Esophagus muscularis mucosa (tissue), 4 donors: ENCODE measurements at places on chromosomes 12 and 14. TPM values are rescaled to one million over a fixed set of nuclear protein-coding genes. Genes with fewer than 3 reads are reported as not detected.
A peak's percentile ranks its signal among the peaks of the same experiment; 100 is the strongest.

Gene AMN
- total RNA-seq: 0.32 TPM

Gene SMIM41
- total RNA-seq: 26.6 TPM

DNA sequence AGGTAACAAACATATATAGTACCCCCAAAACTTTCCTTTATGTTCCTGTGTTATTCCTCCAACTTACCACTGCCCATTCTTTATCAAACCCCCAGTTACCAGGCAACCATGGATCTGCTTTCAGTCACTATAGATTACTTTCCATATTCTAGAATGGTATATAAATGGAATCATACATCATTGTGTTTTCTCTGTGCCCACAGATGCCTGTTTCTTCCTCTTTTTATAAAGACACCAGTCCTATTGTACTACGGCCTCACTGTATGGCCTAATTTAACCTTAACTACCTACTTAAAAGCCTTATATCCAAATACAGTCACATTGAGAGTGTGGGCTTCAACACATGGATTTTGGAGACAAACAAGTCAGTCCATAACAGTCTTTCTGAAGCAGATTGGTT lies 2.6 kb downstream of the TAS2R14 start:
- DNase-seq: no peak

DNA sequence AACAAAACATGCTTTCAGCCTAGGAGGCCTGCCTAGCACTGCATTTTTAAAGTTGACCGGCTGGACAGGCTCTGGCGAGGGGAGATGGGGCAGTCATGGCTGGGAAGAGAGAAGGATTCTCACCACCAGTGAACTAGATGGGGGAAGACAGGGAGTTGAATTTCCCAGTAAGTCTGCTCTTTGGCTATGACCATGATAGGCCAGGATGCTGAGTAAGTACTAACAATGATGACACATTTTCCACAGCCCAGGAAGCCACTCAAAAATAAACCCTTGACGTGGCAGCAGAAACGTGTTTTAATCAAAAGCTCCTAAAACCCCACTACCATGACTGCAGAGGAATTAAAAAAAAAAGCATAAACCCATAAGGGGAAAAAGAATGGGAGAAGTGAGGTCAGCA lies 19.0 kb downstream of the KCTD10 start:
- DNase-seq: no peak

DNA sequence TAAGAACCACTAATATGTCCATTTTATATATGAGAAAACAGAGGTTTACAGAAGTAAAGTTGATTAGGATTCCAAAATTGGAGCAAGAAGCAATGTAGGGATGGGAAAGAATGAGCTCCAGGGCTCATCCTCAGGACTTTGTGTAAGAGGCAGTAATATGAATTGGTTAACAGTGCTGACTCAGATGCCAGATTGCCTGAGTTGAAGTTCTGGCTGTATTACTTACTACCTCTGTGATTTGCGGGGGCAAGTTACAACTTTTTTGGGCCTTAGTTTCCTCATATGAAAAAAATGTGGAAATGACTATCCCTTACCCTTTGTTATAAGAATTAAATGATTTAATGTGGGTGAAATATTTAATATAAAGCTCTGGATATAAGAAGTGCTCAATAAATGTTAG lies 35.1 kb upstream of the PPP2R5E start:
- no peak for DNase-seq

DNA sequence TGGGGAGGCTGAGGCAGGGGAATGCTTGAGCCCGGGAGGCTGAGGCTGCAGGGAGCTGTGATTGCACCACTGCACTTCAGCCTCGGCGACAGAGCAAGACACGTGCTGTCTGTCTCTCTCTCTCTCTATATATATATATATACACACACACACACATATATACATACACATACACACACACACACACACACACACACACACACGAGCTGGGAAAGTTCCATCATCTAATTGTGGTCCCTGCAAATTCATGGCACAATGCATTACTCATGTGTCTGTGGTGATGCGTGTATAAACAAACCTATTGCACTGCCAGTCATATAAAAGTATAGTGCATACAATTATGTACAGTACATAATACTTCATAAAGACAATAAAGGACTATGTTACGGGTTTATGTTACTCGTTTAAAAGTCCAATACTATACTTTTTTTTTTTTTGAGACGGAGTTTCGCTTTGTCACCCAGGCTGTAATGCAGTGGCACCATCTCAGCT lies 36.6 kb downstream of the WDR89 start:
- no peak for DNase-seq

DNA sequence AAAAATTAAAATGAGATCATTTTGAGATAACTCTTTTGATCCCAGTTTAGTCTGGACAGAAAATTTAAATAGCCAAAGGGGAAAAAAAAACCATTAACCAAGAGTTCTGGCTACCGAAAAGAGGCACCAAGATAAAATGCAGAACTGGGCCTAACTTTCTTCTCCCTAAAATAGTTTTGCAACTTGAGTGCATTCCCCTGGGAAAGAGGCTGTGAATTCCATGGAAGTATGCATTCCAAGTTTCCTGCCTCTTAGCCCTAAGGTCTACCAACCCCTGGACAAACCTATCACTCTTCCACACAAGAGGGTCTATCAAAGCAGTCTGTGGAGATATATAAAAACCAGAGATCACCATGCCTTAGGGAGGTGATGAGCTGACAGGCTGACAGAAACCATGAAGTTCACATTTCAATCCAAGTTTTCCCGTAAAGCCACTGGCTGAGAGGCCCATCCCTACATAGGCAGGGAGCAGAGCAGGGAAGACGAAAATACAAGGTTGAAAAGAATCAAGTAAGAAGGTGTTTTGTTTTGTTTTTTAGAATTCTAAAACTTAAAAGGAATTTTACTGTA lies 33.8 kb downstream of the DCP1B start:
- no peak for DNase-seq

Gene LIN7A
- total RNA-seq: 5.4 TPM

DNA sequence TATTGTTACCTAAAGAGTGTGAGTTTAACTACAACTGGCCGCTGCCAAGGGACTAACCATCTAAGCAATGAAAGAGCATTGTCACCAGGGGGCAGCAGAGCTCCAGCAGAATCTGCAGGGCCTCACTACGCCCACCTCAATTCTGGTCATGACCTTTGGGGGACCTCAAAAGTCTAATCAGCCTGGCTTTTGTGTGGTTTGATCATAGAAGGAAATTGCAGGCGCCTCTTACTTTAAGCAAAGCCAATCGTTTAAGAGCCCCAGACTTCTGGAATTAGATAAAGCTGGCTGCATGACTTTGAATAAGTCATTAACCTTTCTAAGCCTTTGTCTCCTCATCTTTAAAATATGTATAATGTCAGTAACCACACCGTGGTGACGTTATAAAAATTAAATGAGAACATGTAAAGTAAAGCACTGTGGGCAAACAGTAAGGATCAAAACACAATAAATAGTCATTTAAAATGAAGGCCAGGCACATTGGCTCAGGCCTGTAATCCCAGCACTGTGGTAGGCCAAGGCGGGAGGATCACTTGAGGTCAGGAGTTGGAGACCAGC lies 58.6 kb downstream of the TBX3 start:
- no peak for DNase-seq

Gene CCNT1
- 18.8 TPM for total RNA-seq

- peak; percentile 42 for DNase-seq
Observed at GRCh38 chr14:61153914-61154545, 127.1 kb downstream of the TMEM30B start.

Gene APEX1
- total RNA-seq: 105 TPM

Gene TAS2R8
- not detected for total RNA-seq

GRCh38 chr14:103386713-103387329 lies 1.6 kb downstream of the MARK3 start:
- DNase-seq: no peak

DNA sequence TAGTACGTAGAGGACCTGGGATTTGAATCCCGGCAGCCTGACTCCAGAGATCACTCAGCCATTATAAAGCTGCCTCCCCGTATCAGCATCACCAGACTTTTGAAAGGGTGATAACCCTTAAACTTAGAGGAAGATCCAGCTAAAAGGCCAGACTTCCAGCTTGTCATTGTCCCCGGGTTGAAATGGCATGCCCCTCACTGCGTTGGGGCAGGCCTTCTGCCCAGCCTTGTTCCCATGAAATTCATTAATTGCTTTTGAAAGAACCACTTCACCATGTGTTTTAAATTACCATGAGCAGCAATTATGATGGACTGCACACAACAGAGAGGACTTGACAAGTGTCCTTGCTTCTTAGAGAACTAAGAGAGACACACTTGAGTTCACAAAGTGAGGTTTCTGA lies 269.6 kb upstream of the CRY1 start:
- DNase-seq: no peak

- no peak for DNase-seq
Observed at GRCh38 chr12:96244826-96245225, 50.7 kb downstream of the ELK3 start.

- DNase-seq: no peak
Observed at GRCh38 chr14:96965885-96966595, 168.9 kb downstream of the VRK1 start.

- DNase-seq: no peak
Observed at GRCh38 chr14:89231426-89232113, 185.5 kb downstream of the FOXN3 start.

GRCh38 chr12:108399514-108399913 lies 60.4 kb upstream of the CMKLR1 start:
- DNase-seq: no peak

GRCh38 chr12:82412246-82412645 lies 53.9 kb downstream of the METTL25 start:
- DNase-seq: no peak

DNA sequence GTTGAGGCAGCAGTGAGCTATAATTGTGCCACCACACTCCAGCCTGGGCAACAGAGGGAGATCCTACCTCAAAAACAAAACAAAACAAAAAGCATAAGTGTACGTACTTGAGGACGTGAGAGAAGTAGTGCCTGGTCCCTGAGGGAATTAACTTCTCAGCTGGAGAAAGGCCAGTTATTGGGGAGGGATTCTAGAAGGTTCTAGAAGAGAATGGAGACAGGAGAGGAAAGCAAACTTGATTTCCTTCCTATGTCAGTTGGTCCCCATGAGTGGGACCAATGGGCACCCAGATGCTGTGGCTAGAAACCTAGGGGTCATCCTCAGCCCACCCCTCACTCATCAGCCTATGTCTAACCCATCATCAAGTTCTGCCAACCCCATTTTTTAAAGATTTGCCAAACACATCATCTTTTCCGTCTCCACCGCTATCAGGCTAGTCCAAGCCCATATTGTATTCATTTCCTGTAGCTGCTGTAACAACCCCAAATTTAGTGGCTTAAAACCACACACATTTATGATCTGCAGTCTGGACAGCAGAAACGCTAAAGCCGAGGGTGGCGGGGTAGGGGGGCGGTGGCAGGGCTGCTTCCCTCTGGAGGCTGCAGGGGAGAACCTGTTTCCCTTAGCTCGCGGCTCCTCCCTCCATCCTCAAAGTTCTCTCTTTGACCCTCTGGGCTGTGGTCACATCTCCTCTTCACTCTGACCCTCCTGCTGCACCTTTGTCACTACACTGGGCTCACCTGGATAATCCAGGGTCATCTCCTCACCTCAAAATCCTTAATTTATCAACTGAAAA lies 7.2 kb upstream of the RBM19 start:
- no peak for DNase-seq

Gene BCL11B
- 0.34 TPM for total RNA-seq

DNA sequence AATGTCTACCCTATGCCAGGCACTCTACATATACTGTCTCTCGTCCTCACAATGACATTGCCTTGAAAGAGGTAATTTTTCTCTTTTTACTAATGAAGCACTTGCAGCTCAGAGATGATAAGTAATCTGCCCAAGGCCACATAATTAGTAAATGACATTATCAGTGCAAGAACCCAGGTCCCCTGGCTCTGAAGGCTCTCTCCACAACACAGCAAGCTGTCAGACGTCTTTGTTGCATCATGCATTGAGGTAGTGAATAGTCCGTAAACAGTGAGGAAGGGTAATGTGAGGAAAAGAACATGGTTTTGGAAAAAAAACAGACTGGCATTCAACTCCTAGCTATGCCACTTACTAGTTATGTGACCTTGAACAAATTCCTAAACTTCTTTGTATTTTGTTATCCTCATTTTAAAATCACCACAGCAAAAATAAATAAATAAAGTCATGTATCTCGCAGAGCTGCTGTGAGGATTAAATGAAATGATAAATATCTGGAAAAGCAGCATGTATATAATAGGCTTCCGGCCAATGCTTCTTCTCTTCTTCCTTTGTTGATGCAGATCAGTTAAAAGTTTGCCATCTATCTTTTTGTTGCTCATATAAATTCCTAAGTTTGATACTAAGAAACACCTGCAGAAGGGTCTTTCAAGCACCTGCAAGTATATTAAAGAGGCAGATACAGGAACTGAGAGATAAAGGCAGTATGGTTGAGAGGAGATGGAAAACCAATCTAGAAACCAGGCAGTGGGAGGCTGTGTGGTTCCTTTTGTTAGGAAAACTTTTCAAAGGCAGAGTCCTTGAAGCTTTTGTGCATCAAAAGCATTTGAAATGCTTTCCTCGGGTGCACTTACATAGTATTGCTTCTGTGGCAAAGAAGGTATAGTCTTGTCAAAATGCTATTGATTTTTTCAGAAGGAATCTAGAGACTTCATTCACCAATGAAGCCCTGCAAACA lies 82.8 kb downstream of the BTG1 start:
- no peak for DNase-seq

- DNase-seq: peak; percentile 34
Observed at GRCh38 chr12:116293687-116294453, 16.4 kb upstream of the MED13L start.

DNA sequence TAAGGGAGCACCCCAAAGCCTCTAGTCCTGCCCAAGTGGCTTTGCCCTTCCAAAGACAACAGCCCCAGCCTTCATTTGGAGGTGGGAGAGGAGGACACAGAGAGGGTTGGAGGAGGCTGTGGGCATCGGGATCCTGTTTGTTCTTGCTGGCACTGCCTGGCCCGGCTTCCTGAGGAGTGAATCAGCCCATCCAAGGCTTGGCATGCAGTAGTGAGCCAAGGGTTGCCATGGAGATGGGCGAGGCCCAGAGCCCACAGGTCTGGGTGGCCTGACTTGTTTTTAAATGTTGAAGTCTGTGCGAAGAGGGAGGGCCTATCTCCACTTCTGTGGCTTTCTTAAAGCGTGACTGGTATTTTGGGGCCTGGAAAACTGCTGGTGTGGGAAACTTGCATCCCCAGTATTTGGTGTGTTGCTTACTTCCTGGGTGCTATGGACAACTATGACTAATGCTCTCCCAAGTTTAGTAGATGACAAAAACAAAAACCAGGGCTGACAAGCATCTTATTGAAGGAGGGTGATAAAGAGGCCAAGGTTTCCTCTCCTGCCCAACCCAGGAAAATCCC lies 15.8 kb downstream of the CD9 start:
- DNase-seq: no peak

DNA sequence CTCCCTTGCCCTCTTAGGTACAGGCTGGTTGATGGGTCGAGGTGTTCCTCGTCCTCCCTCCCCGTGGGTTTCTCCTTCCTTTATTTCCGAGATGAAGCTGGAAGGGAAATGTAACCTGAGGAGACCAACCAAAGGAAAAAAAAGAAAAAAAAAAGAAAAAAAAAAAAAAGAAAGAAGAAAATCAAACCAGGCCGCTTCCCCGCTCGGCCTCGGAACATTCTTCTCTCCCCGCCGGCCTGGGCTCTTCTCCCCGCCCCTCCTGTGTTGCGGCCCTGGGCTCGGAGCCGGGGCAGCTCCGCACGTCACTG lies 1.6 kb upstream of the NFATC4 start:
- no peak for DNase-seq

Gene CLEC12A
- 0.26 TPM for total RNA-seq

GRCh38 chr12:34304546-34304945 lies 282.2 kb downstream of the ALG10 start:
- no peak for DNase-seq

Gene OTOGL
- 1.6 TPM for total RNA-seq
